ENCODE measurements at places on chromosomes 2 and 18.

GRCh38 chr2:10002109-10002508 lies 41.2 kb upstream of the KLF11 start:
- DNase-seq, result no peak

GRCh38 chr18:59267503-59268126 lies 5.6 kb downstream of the RAX start:
- DNase-seq, result no peak

DNA sequence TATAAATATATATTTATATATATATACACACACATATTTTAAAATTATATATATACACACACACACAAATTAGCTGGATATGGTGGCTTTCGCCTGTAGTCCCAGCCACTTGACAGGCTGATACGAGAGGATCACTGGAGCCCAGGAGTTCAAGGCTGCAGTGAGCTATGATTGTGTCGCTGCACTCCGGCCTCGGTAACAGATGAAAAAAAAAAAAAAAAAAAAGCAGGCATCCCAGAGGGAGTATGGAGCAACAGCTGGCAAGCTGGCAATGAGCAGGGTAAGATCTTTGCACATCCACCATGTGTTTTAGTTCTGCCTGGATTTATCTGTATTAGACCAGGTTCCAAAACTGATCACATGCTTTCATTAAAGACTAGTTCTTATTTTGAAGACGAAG lies 170.1 kb downstream of the MAP2 start:
- no peak for DNase-seq

GRCh38 chr2:18623782-18624181 lies 34.4 kb upstream of the NT5C1B start:
- DNase-seq, result no peak

- no peak for DNase-seq
Measured at GRCh38 chr2:154589514-154589913, 109.0 kb upstream of the KCNJ3 start.

DNA sequence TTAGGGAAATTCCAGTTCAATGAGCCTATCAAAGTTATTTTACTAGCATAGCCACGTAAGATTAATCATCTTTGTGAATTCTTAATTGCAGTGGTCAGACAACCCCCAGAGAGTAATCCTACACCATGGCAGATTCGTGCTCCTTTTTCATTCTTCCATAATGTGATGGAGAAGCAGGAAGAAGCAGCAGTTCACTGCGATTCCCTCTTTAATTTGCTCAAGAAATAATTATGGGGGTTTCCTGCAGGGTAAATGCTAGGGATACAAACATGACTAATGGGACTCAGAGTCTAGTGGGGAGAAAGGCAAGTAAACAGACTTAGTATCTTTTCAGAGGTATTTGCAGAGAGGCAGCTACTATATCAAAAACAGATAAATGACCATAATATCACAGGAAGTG lies 175.8 kb upstream of the HNRNPA3 start:
- DNase-seq, result no peak

GRCh38 chr2:8992643-8993042 lies 10.8 kb downstream of the MBOAT2 start:
- no peak for DNase-seq

- DNase-seq, result no peak
Measured at GRCh38 chr2:218810256-218810655, 21.3 kb downstream of the PRKAG3 start.
